ENCODE measurements at places on chromosomes 5 and 9. TPM values are rescaled to one million over a fixed set of nuclear protein-coding genes. Genes with fewer than 3 reads are reported as not detected.

Gene TMEM171
- 0.25 TPM for total RNA-seq

DNA sequence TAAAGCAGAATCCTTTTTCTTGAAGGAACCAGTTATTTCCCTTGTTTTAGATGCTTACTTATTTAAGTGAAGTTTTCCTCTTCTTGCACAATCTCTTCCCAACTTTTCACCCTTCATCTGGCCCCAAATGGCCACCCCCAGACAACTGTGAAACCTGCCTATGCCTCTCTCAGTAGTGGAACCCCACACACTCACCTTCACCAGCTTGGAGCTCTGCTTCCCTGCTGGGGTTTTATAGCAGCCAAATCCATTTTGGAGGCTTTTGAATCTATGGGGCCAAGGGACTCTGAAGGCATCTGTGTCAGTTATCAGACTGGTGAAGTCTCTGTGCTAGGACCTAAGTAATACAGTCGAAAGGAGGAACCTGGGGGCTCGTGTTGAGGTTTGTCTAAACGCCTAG lies 22.9 kb upstream of the SPINK1 start:
- no peak for DNase-seq

Gene CDKN2B
- total RNA-seq = 1.4 TPM

- DNase-seq = no peak
Observed at GRCh38 chr9:128819716-128820664, 1.7 kb downstream of the ENDOG start.

- no peak for DNase-seq
Observed at GRCh38 chr9:130654879-130655278, 9.5 kb upstream of the PRDM12 start.

Gene IER5L
- 8.8 TPM for total RNA-seq

DNA sequence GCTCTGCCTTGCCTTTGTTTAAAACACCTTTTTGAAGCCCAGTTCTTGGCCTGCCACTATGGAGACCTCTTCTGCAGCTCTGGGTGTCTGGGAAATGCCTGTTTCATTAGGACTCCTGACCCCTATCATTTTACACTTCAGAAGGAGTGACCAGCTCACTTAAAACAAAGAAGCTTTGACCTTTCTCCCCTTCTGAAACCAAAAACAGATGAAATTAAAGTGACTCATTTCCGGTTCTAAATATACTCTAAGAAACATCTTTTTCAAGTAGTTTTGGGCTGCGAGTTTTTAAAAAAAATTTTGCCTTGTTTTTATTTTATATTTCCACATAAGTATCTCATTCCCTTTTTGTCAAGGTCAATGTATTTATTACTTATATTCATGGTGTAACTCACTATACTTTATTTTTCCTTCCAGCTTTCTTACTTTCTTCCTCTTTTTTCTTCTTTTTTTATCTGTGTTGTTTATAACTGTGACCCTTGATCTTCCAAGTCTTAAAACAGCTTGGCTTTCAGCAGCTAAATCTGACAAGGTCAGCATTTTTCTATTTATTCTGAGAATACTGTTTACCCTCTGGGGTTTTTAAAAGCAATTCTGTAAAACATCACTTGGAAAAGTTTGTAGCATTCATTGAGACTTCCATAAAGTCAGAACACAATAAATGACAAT lies 672.9 kb downstream of the NR2F1-AS1 start:
- DNase-seq = no peak

All from activated naive CD8-positive, alpha-beta T cell treated with anti-CD3 and anti-CD28 coated beads, Interleukin-2, amount 10 ng/mL, durations not matched to agents 7 days and 5 days (primary cell).